SK-N-SH (cell line): ENCODE measurements at places on chromosomes 7 and 10.

DNA sequence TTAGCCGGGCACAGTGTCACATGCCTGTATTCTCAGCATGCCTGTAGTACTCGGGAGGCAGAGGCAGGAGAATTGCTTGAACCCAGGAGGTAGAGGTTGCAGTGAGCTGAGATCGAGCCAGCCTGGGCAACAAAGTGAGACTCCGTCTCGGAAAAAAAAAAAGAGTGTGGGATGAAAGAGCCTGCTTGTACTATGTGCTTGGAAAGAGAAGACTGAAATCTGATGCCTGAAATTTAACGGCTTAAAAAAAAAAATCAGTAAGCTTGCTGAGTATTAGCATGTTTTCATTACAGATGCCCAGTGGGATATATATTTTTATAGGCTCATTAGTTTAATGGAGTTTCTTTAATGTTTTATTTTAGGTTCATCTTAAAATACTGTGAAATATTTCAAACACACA lies 4.2 kb downstream of the NT5C2 start:
- DNase-seq = no peak

DNA sequence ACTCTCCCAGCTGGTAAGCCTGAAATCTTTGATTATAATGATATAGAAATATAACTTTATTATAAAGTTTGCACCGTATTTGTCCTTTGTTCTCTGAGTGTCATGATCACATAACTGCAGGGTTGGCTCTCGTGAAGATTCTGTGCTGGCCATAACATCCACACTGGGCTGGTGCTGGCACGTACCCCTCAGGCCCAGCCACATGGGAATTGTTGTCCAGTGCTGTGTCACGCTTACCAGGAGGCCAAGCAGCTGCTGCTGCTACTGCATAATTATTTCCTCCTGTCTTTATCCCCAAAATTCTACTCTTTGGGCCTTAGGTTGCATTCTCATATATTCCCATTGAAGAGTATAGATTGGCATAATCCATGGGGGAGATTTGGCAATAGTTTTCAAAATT lies 20.8 kb upstream of the UCN3 start:
- no peak for DNase-seq

GRCh38 chr10:89236226-89236797 lies 15.3 kb downstream of the LIPA start:
- DNase-seq = no peak

DNA sequence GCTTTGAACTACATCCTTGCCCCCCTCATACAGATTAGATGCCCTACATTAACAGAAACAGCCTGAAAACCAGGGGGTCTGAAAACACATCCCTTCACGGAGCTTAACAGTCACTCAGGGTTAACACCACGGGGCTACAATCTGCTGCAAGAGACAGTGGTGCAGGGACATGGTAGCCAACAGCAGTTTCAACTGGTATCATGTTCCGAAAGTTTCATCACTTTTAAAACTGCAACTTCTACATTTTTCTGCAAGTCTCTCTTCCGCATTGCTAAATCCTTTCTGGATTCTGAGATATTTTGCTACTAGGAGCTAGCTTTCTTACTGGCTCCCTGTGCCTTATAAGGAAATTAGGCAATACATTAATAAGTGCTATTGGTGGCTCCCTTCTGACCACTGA lies 92.6 kb downstream of the JAZF1 start:
- DNase-seq = no peak

DNA sequence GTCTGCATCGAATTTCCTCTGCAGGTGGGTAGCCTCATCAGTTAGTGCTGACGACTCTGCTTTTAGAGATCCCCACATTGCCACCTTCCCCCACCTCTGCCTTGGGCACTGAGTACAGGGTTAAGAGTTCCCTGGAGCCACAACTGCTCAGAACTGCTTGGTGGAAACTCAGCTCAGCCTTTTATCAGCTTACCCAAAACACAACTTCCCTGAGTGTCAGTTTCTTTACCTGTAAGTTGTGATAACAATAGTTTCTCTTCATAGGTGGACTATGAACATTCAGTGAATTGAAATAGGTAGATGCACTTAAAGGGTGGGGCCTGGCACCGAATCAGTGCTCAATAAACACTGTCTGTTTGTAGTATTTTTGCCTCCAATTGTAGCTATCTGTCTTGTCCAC lies 11.3 kb downstream of the ASB13 start:
- DNase-seq = no peak

DNA sequence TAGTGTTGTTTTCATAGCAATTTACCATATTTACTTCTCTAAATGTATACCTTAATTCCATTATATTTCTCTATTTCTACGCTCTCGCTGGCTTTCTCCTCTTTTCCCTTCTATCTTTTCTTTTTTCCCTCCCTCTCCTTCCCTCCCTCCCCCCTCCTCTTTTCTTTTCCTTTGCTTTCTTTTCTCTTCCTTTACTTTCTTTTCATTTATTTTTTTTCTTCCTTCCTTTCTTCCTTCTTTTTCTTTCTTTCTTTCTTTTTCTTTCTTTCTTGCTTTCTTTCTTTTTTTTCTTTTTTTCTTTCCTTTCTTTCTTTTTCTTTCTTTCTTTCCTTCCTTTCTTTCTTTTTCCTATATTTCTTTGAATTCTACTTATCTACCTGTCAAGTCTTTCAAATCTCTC lies 533.0 kb upstream of the POT1 start:
- DNase-seq = no peak

DNA sequence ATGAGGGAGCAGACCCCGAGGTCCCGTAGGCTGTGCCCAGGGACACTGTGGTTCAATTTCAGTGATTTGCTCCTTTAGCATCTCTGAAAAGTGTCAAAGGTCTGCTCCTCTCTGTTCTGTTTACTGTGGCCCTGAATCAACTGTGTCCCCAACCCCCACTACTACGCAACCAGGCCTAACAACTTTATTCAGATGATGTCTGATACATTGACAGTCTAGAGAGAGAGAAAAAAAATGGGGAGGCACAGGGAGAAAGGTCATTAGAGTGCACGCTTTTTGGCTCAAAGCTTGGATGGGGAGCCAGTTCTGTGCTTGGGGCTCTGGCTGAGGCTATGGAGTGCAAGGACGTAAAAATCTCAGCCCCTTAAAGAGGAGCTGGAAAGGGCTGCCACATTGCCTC lies 77.9 kb downstream of the FAM107B start:
- DNase-seq = no peak

DNA sequence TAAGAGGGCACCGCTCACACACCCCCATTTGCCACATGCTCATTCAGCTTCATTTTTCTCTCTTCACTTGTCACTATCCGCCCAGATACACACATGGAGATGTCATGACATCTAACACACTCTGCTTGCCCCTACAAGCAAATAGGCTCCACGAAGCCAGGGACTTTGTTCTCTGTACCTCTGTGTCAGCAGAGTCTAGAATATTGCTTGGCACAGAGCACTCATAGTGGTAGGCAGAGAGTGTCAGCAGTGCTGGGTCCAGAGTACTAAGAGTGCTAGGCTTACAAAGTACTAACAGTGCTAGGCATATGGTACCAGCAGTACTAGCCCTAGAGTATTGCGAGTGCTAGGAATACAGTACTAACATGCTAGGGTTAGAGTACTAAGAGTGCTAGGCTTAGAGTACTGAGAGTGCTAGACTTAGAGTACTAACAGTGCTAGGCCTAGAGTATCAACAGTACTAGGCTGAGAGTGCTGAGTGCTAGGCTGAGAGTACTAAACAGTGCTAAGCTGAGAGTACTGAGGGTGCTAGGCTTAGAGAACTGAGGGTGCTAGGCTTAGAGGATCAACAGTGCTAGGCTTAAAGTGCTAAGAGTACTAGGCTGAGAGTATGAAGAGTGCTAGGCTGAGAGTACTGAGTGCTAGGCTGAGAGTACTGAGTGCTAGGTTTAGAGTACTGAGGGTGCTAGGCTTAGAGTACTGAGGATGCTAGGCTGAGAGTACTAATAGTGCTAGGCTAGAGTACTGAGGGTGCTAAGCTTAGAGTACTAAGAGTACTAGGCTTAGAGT lies 166.1 kb downstream of the PRKAG2 start:
- DNase-seq = no peak

- no peak for DNase-seq
Measured at GRCh38 chr7:36661135-36661840, 63.0 kb downstream of the AOAH start.

GRCh38 chr7:149727053-149727898 lies 46.1 kb downstream of the ZNF467 start:
- no peak for DNase-seq

GRCh38 chr10:4130685-4131084 lies 345.7 kb upstream of the KLF6 start:
- DNase-seq = no peak

DNA sequence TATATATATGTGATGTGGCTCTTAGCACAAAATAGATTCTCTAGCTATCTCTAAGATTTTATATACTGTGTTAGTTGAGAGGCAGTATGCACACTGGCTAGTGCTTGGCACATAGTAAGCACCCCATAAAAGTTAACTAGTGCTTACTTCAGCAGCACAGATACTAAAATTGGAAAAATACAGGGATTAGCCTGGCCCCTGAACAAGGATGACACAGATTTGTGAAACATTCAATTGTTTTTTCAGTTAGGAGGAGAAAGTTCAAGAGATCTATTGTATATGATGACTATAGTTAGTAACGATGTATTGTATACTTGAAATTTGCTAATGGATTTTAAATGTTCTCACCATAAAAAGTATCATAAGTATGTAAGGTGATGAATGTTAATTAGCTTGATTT lies 78.3 kb upstream of the LRRC17 start:
- no peak for DNase-seq

- DNase-seq = no peak
Measured at GRCh38 chr10:51066231-51066630, 8.1 kb upstream of the PRKG1 start.

DNA sequence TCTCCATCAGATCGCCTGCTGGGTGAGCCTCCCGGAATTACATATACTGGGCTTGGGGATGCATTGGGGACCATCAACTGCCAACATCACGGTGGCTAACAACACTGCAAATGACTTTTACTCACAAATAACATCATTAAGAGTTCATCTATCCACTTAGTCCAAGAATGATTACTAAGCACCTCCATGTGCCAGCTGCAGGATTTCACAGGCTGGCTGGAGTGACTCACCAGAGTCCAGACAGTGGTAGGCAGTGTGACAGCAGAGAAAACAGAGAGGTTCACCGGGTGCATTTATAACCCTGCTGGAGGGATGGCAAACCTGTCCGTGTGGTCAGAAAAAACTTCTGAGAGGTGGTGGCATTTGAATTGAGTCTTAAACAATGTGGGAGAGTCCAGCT lies 3.2 kb upstream of the IGFBP3 start:
- no peak for DNase-seq

DNA sequence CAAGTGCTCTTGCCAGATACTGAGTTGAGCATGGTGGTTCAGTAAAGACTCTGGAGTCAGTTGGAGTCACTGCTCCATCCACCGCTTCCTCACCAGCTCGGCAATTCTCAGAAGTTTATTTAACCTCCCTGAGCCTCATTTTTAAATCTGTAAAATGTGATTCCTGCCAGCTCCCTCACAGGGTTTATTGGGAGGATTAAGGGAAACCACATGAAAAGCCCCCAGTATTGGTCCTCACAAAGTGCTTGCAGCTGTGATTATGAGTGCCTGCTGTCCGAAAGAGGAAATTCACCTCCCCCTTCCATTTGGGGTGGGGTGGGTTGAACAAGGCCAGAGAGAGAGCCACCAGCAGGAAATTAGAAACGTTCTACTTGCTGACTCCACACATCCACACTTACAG lies 99.0 kb downstream of the AOAH start:
- no peak for DNase-seq

- DNase-seq = no peak
Measured at GRCh38 chr7:151884312-151885201, 7.6 kb upstream of the PRKAG2 start.

GRCh38 chr10:3946234-3947229 lies 161.5 kb upstream of the KLF6 start:
- DNase-seq = no peak

- DNase-seq = no peak
Measured at GRCh38 chr7:17027143-17027788, 145.5 kb upstream of the AGR3 start.

- no peak for DNase-seq
Measured at GRCh38 chr7:70680743-70681468, 451.0 kb upstream of the GALNT17 start.

DNA sequence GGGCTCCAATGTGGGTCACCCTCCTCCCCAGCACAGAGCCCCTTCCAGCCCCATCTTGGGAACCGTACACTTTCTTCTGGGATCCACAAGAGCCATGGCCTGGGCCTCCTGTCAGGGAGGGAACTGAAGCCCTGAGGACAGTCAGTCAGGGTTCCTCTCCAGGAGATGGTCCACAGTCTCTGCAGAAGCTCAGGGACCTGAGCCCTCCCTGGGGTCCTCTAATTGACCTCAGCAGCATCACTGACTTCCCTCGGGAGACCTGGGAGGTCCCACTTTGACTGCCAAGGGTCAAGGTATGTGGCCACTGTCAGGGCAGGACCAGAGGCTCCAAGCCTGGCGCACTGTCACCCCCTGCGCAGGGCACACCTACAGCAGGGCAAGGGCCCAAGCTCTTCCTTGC lies 32.3 kb downstream of the NOD1 start:
- DNase-seq = no peak

GRCh38 chr10:69715899-69716606 lies 85.7 kb upstream of the COL13A1 start:
- DNase-seq = no peak

DNA sequence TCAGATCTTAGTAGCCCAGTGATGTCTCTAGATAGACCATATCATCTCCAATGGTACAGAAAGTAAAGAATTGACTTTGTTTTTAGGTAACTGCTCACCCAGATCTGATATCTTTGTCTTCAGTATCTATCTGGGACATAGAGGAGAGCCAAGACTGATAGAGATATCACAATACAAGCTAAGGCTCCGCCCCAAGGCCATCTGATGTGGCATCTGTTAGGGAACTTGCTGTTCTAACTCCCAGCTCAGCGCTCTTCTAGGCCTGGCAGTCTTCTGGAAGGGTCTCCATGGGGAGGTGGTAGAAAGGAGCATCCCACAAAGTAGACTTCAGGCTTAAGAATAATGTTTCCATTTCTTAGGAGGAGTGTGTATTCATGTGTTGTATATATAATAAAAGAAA lies 88.4 kb upstream of the SAMD8 start:
- no peak for DNase-seq

DNA sequence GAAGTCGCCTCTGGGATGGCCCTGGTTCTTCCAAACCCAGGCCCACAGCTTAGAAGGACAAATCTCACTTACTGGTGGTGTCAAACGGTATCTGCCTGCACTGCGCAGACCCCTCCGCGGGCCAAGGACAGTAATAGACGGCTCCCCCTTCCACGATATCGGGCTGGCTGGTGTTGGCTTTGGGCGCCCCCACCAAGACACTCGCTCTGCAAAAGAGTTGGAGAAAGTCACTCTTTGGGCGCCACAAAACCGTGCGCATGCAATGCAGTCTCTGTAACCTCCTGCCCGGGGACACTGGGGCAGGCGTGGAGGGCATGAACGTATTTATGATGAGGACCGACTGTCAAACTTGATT lies 1.1 kb downstream of the ITGA8 start:
- DNase-seq = no peak

GRCh38 chr10:31515819-31516402 lies 196.9 kb downstream of the ZEB1 start:
- no peak for DNase-seq

- DNase-seq = no peak
Measured at GRCh38 chr7:135723411-135723810, 4.6 kb downstream of the SLC13A4 start.
